Kidney (tissue), 22 donors: ENCODE measurements at places on chromosomes 4 and X.

GRCh38 chr4:37682701-37683401 lies 3.3 kb downstream of the RELL1 start:
- no peak overlapping the region for H3K4me3 ChIP-seq
- H3K27me3 ChIP-seq = no peaks in the 10 kb centered on the region
- H3K27ac ChIP-seq = no peak overlapping the region

- H3K27ac ChIP-seq = no peak overlapping the region
- no peak overlapping the region for H3K4me3 ChIP-seq
- H3K27me3 ChIP-seq = no peaks in the 10 kb centered on the region
- no peaks in the 10 kb centered on the region for H3K4me1 ChIP-seq
Measured at GRCh38 chr4:94348666-94349065, 6.0 kb upstream of the HPGDS start.

- no peaks in the 10 kb centered on the region for H3K27me3 ChIP-seq
- DNase-seq = no peak
- no peak overlapping the region for H3K4me3 ChIP-seq
- H3K36me3 ChIP-seq = no peaks in the 10 kb centered on the region
- no peaks in the 10 kb centered on the region for H3K4me1 ChIP-seq
Measured at GRCh38 chr4:151783867-151784266, 23.1 kb upstream of the GATB start.

GRCh38 chr4:38073596-38074234 lies 113.5 kb downstream of the PTTG2 start:
- peaks cover 12% of the 10 kb centered on the region for H3K4me1 ChIP-seq
- DNase-seq = no peak
- H3K27ac ChIP-seq = no peak overlapping the region
- no peak overlapping the region for H3K4me3 ChIP-seq
- no peaks in the 10 kb centered on the region for H3K27me3 ChIP-seq
